ENCODE measurements at places on chromosomes 12 and 14.
A peak's percentile ranks its signal among the peaks of the same experiment; 100 is the strongest.

DNA sequence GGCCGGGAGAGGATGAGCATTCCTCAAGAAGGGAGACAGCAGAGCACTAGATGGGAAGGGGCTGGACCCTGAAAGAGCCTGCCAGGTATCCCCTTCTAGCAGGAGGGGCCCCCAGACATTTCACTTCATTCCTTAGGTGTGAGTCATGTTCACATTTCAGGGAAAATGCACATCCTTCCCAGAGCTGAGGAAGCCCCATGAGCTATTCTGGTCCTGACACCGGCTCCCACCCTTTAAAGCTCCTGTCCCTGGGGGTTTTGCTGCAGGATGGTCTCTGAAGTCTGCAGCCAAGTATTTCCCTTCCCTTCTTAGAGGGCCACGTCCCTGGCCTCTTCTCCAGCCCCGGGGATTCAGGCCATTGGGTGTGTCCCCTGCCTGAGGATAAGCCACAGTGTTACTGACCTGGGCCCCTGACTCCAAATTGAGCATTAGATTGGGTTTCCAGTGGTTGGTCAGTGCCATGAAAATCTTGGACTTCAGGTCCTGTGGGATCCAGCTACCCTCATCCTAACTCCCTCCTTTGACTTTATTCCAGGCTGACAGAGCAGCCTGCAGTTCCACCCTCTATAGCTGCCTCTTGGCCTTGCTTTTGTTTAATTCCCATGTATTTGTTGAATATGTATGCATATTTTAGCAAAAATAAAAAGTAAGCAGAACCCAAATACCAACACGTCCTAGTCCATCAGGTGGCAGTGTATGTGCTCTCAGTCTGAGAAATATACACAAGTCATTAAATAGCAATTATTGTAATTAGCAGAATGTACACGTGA is 267.1 kb downstream of the CACNA1C start:
- DNase-seq, result no peak

- DNase-seq, result no peak
These were observed 37.6 kb downstream of the SLC2A14 start for GRCh38 chr12:7835116-7835515.

DNA sequence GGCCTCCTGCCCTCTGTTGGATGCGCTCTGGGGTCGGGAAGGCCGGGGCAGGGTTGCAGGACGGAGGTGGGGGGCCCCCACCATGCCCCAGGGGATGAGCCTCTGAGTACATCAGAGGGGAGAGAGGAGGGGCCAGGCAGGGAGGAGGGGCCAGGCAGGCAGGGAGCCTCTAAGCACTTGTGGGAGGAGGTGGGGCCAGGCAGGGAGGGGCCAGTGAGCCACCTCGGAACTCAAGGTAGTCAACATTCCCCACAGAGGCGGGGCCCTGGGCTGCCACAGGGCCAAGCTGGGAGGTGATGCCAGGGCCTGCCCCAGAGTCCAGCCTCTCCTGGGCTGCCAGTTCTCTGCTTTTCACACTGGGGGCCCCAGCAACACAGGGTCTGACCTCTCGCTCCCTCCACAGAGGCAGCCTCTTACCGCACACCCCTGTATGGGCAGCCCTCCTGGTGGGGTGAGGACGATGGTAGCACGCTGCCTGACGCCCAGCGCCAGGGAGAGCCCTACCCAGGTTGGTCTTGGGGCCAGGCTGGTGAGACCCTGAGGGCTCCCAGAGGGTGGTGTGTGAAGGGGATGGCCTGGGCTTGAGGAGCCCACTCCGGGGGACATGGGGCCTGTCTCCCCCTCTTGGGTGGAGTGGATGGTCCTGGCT is 17.4 kb downstream of the CEP170B start:
- DNase-seq, result no peak

DNA sequence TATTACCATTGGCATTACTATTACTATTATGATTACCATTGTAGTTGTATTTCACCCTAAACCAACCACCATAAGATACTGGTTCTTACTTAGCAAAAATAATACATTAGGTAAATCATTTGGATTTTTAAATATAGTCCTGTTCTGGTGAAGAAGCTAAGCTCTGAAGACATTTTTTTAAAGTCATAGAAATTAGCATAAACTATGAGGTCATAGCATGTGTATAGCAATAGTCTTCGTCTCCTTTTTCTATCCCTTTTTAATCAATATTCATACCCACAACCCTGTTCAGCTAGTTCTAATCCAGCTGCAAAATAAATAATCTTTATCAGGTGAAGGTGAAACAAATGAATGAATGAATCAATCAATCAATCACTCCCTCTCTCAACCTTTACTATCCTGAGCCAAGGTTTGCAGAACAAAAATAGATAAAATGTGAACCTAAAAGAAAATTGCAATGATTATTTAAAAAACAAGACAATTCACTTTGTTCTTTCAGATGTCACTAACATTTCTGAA is 134.5 kb downstream of the STXBP6 start:
- no peak for DNase-seq

GRCh38 chr14:70004791-70005190 is 125.6 kb downstream of the SMOC1 start:
- no peak for DNase-seq

DNA sequence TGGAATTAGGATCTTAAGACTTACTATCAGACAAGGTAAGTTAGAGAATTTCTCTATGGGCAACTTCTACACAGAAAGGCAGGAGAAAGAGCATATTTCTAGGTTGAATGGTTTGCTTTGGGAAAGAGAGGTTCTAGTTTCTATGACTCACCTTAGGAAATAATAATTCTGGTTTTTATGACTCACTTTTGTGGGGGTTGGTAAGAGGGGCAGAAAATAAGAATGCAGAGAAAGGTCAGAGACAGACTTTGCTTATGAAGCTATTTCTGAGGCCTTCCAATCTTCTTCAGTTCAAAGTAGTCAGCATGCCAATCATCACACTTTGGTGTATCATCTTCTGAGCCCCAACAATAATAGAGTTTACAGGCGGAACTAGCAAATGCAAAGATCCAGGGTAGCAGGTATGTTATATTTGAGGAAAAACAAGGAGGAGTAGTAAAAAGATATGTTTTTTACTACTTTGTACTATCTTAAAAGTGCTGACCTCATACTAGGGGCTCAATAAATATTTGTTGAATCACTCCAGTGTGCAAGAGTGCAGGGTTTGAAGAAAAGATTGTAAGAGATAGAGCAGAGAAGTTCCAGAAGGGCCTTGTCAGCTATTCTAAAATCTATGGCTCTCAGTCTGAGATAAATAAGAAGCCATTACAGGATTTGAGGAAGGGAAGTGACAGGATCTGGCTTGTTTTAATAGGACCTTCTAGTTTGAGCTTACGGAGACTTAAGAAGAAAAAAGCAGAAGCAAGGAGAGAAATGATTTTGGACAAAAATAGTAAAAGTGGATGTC is 56.7 kb upstream of the LRFN5 start:
- no peak for DNase-seq

- DNase-seq, result no peak
These were observed 28.7 kb downstream of the CLIP1 start for GRCh38 chr12:122393817-122394216.

DNA sequence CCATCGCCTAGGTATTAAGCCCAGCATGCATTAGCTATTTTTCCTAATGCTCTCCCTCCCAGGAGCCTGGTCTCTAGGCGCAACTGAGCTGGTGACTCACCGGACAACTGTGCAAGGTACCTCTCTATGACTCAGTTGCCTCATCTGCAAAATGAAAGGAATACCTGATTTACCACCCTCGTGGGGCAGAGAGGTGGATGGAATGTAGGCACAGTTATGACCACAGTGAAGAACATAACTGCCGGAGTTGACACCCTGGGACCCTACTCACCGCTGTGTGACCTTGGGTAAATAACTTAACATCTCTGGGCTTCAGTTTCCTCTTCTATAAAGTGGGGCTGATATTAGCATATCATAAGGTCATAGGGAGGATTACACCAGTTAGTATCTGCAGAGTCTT is 22.6 kb downstream of the BCL11B start:
- no peak for DNase-seq

GRCh38 chr12:53006810-53007309 is 604 bp downstream of the EIF4B start:
- peak; percentile 67 for DNase-seq

DNA sequence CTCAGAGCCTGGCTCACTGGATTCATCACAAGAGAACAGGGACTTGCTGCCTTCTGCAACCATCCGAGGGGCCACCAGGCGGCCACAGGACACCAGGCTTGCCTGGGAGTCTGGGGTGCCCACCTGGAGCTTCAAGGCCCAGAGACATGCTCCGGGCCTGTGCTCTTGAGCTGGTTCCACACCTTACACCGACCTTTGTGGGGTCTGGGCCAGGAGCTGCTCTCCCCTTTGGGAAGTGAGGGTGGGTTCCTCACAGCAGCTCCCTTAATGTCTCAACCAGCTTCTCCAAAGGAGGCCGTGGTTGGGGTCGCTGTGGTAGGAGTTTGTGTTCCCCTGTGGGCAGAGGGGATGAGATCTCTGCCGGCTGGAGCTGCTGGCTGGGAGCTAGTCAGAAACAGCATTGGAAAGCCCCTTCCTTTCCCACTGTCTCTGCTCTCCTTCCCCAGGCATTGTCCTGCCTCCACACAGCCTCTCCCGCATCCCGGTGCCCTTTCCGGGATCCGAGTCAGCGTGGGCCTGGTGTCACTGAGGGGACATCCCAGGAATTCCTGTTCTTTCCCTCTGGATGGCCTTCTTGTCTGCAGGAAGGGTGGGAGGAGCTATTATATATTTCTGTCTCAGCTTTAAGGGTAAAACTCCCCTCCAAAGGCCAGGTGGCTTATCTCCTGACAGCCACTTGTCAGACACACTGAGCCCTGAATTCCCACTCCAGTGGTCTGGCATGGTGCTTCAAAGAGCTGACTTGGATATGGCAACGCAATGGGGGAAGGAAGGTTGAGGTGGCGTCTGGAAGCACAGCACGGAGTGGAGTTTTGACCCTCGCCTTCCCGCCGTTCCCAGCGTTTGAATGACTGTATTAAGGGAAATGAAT is 5.1 kb upstream of the PAPLN start:
- no peak for DNase-seq

GRCh38 chr12:132559652-132560363 is 50.6 kb downstream of the LRCOL1 start:
- DNase-seq, result peak; percentile 6

DNA sequence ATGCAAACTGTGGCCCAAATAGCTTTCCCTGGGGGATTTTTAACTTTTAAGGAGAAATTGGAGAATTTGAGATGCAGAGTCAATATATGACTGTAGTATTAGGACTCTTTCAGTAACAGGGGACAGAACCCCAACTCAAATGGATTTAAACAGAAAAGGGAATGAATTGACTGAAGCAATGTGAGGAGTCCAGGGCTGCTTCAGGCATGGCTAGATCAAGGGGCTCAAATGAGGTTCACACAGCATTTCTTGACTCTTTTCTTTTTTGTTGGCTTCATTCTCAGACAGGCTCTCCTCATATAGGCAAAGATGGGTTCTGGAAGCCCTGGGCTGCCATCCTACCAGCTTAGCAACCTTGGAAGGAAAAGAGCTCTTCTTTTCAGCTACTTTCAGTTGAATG is 13.6 kb downstream of the HNF1A start:
- DNase-seq, result no peak

DNA sequence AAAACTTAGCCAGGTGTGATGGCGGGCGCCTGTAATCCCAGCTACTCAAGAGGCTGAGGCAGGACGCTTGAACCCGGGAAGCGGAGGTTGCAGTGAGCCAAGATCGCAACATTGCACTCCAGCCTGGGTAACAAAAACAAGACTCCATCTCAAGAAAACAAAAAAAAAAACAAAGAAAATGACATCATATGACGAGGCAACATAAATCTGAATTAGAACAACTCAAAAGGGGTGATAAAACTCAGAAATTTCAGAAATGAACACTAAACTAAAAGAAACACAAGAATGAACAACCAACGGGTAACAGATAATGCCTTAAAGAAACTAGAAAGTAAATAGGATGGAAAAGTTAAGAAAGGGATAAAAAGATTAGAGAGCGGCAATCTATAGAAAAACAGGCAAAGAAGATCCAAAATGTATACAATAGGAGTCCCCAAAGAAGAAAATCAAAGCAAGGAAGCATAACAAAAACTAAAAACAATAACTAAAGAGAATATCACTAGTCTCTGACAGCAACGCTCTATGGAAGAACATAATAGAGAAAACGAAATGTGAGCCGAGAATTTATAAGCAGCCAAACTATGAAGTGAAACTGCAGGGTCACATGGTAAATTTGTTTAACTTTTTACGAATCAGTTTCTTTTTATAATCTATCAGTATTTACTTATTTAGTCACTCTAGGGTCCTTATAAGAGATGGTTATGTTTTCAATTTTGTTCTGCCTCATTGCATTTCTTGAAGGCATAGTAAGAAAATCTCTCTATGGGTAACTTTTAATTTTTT is 45.7 kb downstream of the SPPL3 start:
- DNase-seq, result no peak

DNA sequence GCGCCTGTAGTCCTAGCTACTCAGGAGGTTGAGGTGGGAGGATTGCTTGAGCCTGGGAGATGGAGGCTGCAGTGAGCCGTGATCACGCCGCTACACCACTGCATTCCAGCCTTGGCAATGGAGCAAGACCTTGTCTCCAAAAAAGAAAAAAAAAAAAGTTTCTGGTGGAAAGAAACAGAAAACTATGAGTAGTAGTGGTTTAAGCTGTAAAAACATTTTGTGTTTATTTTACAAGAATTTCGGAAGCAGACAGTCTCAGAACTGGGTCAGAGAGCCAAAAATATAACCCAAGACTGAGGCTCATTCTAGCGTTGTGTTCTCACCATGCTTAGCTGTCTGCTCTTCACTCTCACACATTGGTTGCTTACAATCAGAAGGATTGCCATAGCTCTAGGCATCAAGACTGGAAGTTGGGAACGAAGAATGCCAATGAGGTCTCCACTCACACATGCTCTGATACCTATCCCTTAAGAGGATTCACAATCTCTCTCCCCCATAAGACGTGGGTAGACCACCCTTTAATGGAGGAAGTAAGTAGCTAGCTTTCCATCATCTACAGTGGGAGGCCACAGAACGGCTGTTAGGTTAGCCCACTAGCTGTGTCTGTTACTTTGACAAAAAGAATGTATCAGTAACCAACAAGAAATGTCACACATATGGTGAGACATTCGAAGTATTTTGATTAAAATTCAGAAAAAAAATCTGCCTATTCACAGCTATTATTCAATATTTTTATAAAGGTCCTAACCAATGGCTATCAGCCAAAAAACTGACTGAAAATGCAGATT is 117.6 kb upstream of the RASSF8 start:
- no peak for DNase-seq

DNA sequence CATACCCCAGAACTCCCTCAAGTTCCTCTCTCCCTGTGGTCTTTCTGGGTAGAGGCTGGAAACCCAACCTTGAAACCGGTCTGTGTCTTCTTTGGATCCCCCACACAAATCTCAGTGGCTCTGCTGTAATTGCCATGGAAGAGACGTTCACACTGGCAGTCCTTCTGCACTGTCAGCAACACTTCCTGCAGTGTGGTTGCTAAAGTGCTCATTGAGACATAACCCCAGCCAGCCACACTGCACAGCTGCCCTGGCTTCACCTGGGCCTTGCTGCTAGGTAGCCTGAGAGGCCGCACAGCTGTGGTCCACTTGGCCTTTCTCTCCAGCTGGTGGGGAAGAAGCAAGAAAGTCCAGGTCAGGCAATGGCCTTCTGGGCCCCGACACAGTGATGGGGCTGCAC is 2.4 kb downstream of the GZMH start:
- peak; percentile 26 for DNase-seq
